ENCODE measurements at places on chromosomes 12 and 14. TPM values are rescaled to one million over a fixed set of nuclear protein-coding genes. Genes with fewer than 3 reads are reported as not detected.

Gene AQP2
- 0.24 TPM for total RNA-seq

Gene SLC5A8
- 1.7 TPM for total RNA-seq

Gene ACSM4
- total RNA-seq = not detected

Gene SLC2A14
- total RNA-seq = 4.3 TPM

DNA sequence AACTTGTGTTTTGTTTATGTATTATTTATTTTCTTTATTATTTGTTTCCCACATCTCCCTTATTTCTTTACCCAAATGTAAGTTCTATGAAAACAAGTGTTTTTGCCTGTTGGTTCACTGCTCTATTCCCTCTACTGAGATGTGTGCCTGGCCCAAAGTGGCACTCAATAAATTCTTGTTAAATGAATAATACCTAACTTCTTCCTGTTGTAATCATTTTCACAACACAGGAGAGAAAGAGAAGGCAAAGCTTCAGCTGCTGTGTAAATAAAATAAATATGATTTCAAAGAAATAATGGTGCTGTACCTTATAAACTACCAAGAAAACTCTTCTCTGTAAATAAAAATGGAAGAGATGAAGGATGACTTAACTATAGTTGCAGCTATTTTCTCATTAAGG lies 116.2 kb downstream of the TRHDE start:
- DNase-seq = no peak

GRCh38 chr14:50758945-50759344 lies 72.0 kb downstream of the NIN start:
- DNase-seq = no peak

DNA sequence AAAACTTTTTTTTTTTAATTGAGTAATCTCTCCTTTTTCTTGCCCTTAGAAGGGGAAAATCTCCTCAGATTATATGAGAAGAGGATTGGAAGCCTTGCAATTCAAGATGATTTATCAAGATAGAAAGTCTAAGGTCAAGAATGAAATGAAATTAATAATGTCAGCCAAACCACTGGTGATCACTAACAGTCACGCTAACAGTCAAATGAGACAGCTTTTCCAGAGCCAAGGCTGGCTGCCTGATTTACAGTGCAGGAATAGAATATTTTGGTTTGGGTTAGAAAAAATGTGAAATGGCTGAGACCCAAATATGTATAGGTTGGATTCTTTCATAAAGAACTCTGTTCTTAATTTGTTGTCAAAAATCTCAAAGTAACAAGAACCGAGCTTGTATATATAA lies 204.3 kb downstream of the PPM1H start:
- no peak for DNase-seq

DNA sequence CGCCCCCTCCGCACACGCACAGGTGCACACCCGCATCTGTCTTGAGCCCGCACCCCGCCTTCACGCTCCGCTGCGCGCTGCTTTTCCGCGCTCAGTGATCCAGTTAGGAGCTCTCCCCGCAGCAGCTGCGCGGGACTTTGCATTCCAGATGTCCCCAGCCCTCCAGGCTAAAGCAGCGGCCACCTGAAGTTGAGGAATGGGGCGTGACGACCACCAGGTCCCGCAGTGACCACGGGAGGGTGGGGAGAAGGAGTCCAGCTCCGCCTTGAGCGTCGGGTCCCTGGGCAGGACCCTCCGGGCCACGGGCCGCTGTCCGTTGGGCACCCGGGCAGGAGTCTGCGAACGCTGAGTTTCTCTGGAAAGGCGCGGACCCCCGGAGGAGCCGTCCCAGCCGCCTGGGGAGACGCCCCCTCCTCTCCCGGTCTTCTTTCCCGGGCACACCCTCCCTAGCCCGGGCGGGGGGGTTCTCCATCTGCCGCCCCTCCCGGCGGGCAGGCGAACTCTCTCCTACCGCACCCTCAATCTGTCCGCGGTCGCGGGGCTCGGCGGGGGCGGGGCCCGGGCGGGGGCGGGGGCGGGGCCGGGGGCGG lies 334 bp upstream of the TMEM132C start:
- DNase-seq = peak; percentile 7

DNA sequence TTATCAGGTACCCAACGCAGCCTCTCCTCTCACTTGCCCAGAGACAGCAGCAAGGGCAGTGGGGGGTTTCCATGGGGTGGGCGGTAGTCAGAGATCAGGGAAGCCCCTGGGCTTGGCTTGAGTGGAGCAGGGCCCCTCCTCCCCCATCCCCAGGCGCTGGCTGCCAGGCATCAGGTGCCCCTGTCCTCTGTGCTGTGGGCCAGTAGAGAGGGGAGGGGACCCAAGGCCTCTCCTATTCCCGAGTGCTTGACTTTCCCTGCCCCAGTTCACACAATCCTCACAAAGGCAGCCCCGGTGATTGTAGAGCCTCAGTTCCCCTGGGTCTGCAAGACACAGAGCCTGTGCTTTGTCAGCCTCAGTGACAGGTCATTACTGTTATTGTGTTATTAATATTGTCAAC lies 57.7 kb downstream of the MVK start:
- no peak for DNase-seq

DNA sequence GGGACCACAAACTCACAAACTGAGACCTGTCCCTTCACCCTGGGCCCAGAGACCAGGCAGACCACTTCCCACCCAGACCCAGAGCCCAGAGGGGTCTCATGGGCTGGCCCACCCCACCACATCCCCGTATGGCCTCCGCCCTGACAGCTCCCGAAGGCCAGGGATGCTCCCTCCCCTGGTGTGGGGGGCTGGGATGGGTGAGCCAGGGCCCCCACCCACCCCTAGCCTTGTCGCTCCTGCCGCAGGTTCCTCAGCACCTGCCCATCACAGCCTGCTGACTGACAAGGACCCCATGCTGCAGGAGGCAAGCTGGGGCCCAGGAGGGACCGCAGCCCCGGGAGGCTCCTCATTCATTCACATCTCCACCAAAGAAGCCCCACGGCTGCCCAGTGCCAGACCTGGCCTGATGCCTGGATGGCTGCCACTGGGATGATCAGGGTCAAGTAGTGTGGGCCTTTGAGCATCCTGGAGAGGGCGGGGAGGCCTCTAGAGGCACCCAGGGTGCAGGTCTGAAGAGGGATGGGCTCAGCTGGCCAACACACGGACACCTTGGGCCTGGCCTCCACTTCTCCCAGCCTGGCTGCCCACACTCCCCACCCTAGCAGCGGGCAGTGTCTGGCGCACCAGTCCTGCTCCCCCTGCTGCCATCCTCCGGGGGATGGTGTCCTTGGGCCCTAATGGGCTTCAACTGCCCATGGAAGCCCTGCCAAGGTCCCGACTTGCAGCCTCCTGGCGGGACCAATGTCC lies 24.7 kb upstream of the GPR132 start:
- DNase-seq = no peak

DNA sequence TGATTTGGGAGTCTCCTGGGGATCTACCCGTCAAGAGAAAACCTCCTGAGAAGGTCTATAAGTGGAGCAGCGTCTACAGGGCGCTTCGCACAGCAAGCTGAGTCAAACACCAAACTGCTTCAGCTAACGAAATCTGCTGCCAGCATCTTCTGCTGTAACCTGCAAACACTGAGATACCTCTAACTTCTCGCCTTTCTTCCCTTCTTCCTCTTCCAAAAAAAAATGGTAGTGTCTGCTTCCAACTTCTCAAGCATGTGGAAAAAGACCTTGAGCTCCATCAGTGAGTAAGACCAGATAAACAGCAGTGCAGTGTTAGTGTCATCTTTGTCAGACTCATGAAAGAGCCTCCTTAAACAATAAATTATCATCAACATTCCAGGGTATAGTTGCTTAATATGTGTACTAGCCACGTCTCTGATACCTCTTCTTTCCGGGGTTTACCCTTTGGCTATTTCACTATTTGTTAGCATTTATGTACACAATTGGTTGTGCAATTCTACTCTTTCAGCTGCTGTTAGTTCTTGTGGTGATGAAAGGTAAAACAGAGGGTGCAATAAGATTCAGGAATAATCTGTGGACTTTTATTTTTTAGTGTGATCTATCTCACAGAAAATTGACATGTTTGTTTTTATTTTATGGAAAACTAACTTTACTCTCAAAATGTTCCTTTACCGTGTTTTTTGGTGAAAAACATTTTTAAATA lies 81.6 kb downstream of the LLPH start:
- DNase-seq = peak; percentile 30

- no peak for DNase-seq
Measured at GRCh38 chr12:122235741-122236140, 9.9 kb upstream of the DIABLO start.

DNA sequence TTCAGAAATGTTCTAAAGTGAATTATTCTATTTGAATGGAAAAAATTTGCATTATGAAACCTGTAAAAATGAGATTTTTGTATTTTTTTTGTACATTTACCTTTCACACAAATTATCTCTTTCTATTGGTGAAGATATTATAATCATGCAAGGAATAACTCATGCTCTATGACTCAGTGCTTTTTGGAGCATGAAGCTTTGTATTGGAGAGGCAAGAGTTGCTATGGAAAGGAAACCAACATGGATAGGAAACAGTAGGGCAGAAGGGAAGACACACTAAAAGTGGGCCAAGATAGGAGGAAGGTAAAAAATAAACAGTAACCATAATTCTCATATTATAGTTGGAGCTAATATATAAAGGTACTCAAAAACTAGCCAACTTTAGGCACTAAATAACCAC lies 79.0 kb downstream of the PLCZ1 start:
- no peak for DNase-seq

DNA sequence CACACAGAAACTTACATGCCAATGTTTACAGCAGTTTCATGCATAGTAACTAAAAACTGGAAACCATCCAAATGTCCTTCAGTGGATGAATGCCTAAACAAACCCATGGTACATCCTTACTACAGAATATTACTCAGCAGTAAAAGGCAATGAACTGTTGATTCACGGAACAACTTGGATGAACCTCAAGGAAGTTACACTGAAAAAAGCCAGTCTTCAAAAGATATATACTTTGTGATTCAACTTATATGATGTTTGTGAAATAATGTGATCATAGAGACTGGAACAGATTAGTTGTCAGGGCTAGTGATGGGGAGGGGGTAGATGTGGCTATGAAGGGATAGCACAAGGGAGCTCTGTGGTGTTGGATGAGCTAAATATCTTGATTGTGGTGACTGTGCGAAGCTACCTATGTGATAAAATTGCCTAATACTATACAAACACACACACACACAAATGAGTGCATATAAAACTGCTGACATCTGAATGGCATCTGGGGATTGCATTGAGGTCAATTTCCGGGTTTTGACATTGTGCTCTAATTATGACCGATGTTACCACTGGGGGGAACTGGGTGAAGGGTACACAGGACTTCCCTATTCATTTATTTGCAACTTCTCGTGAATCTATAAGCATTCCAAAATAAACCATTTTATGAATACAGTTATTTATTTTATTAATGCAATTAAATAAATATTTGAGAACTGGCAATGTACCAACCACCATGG lies 94.3 kb downstream of the RIN3 start:
- DNase-seq = no peak

DNA sequence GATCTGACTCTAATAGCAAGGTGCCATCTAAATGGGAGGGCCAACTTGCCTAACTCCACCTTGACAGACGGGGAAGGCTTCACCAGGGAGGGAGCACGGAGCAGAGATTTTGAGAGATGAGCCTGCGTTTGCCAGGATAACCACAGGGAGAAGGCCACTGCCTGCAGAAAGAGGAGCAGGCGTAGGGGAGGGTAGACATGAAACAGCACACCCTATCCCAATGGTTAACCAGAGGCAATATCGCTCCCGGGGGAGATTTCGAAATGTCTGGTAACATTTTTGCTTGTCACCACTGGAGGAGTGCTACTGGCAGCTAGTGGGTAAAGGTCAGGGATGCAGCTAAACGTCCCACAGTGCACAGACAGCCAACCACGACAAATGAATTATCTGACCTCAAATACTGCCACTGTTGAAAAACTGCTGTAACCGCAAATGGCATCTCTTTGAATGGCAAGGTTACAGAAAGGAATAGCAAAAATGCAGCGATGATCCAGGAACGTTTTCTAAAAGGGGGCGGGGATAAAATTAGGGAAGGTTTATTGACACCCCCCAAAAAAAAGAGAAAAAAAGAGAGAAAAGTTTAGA lies 126.0 kb upstream of the ATF7IP start:
- DNase-seq = peak; percentile 61

DNA sequence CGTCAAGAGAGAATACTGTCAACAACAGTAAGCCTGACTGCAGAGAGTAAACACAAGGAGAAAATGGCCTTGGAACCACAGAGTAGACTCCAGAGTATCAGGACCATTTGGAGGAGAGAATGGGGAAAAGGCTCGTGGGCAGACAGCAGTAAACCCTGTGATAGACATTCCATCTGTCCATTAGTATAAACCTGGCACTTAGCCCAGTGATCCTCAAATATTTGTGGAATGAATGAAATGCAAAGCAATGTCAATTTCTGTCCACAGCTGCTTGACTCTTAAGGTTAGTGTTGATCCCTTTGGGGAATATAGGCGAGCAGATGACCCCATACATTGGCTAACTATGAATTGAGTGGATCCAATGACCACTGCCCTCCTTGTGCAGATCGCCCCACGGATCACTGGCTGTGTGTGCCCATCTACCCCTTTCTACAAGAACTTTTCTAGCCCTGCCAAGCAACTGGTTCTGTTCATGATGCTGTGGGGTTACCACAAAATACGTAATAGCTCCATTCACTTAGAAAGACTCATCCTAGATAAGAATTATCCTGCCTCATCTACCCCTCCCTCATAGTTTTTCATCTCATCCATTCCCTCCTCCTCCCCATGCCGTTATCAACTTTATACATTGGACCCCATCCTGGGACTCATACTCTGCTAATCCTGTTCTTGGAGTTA lies 846.8 kb downstream of the NRXN3 start:
- peak; percentile 4 for DNase-seq
